NCI-H187 (cell line): ENCODE measurements at places on chromosomes 5 and 9.

- DNase-seq: no peak
Measured at GRCh38 chr9:105700668-105701067, 6.3 kb downstream of the TMEM38B start.

GRCh38 chr5:133889271-133889905, 79.0 kb downstream of the C5orf15 start:
- DNase-seq: no peak

DNA sequence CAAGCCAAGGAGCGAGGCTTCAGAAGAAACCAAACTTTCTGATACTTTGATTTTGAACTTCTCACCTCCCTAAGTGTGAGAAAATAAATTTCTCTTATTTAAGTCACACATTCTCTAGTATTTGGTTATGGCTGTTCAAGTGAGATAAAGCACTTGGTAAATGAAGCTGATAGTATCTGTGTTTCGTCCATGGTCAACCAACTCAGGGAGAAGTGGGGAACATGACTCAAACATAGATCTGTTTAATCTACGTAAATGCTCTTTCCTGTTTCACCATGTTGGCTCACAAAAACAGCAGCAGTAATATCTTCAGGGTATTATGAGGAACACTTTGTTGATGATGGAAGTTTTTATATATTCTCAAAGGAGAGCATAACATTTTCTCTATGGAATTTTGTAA, 2167.2 kb upstream of the C9orf72 start:
- DNase-seq: no peak

DNA sequence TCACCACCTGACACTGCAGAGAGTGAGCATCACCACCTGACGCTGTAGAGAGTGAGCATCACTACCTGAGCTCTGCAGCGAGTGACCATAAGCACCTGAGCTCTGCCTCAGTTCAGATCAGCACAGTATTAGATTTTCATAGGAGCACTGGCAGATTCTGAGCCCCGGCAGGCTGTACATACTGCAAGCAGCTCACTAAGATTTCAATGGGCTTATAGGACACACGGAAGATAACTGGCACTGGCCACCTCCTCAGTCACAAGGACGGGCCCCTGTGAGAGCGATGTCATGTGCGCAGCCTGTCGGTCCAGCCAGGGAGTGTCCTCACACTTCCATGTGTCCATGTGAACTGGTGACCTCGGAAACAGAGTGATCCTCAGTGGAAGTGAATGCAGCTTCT, 153.5 kb upstream of the IRX2 start:
- DNase-seq: no peak

DNA sequence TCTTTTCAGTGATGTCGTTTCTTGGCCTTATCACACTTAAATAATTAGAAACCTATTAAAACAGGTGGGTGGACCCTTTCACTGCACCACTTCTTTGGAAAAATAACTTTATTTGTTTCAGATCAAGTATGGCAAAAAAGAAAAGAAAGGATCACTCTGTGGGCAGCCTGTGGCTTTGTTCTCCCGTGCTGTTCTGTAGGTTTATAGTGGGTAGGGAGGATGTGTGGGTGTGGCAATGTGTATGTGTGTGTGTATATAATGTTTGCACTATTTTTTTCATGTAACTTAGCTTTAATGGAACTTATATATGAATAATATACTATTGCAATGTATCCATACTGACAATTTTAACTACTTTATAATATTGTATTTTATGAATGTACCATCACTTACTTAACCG, 85.9 kb downstream of the ACTBL2 start:
- DNase-seq: no peak

- DNase-seq: no peak
Measured at GRCh38 chr9:137878146-137878941, 762 bp downstream of the CACNA1B start.

DNA sequence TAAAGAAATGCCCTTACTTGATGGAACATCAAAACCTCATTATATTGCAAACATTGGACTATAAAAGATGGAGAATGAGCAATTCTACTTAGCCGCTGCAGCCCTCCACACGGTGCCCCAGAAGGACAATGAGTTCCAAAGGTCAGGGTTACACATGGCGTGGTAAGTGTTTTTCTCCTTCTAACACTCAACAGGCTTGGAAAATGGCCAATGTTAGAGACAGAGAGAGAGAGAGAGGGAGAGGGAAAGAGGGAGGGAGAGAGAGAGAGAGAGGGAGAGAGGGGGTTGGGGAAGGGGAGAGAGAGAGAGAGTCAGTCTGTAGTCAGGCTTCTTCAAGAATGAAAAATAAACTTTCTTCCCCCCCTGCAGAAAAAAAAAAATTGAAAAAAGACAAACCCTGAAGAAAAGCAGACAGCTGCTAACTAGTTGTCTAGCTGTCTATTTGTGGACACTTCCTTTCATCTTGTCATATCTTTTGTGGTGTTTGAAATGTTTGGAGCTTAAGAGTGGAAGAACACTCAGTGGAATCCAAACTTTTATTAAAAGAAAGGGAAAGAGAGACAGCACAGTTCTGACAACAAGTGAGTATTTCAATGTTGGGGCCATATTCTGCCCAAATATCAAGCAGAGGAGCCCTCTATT, 324.8 kb downstream of the TMEM38B start:
- DNase-seq: no peak

GRCh38 chr5:76556511-76557221, 66.5 kb downstream of the F2RL2 start:
- no peak for DNase-seq

- DNase-seq: no peak
Measured at GRCh38 chr9:124218987-124219461, 38.7 kb upstream of the NEK6 start.

DNA sequence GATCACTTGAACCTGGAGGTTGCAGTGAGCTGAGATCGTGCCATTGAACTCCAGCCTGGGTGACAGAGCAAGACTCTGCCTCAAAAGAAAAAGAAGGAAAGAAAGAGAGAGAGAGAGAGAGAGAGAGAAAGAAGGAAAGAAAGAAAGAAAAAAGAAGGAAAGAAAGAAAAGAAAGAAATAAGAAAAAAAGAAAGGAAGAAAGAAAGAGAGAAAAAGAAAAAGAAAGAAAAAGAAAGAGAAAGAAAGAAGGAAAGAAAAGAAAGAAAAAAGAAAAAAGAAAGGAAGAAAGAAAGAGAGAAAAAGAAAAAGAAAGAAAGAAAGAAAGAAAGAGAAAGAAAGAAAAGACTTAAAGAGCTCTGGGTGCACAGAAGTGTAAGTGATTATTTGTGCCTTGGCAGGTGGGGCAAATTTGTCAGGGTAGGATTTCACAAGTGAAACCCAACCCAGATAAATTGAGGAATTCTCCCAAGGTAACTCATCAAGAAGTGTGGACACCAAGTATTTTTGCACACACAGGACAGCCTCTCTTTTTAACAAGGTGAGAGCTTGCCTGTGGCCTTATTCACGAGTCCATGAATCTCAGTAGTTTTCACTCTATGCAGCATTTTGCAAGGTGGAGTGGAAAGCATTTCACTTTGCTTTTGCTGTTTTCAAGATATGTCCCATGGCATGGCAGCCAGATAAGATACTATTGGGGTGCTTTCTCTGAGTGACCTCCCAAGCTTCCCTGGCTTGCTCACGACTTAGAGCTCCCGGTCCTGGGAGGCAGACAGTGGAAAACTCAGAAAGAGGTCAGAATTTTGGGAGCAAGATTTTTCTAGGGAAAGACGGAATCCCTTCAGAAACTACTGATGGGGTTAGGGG, 57.8 kb downstream of the C9orf153 start:
- DNase-seq: no peak

DNA sequence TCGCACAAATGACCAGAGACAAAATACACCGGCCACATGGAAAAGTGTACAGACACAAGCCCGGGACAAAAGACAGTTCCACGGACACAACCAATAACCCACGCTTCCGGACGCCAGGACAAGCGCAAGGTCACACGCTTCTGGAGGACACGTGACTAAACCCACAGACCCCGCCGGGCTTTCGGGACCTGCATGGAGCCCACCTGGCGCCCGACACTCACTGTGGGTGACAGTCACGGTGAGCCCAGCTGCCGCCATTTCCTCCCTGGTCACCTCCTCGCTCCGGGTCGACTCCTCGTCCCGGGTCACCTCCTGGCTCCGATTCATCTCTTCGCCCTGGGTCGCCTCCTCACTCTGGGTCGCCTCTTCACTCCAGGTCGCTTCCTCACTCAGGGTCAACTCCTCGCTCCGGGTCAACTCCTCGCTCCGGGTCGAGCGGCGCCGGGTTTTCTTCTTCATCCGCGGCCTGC, 470 bp downstream of the BAG1 start:
- DNase-seq: no peak

GRCh38 chr9:111661802-111662521, 557 bp downstream of the GNG10 start:
- no peak for DNase-seq

DNA sequence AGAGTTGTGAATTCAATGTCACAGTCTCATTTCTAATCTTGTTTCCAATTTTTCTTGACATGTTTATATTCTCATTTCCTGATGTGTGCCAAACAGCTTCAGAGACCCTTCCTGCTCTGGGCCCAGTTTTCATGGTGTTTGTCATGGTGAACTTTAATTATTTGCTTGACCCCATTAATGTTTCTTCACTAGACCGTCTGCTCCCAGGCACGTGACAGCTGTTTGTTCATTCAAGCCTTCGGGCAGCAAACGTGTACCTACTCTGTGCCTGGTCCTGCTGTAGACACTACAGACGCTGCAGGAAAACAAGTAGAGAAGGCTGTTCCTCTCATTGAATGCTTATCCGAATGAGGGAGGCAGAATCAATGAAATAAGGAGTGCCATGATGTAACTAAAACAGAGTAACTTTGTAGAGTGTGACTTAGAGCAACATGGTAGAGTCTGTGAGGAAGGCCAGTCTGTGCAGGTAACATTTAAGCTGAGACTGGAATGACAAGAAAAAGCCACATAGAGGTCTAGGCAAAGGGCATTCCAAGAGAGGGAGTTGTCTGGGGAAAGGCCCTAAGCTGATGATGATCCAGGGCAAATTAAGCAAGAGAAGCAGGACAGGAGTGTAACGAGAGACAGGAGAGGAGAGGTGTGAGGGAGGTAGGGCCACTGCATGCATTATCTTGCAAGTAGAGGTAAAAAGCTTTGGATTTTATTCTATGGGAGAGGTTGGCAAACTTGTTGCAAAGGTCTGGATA, 191.4 kb downstream of the SEMA5A start:
- DNase-seq: no peak

GRCh38 chr5:10632110-10632761, 68.4 kb downstream of the ANKRD33B start:
- DNase-seq: no peak

GRCh38 chr9:76676857-76677256, 87.4 kb upstream of the PCA3 start:
- no peak for DNase-seq

DNA sequence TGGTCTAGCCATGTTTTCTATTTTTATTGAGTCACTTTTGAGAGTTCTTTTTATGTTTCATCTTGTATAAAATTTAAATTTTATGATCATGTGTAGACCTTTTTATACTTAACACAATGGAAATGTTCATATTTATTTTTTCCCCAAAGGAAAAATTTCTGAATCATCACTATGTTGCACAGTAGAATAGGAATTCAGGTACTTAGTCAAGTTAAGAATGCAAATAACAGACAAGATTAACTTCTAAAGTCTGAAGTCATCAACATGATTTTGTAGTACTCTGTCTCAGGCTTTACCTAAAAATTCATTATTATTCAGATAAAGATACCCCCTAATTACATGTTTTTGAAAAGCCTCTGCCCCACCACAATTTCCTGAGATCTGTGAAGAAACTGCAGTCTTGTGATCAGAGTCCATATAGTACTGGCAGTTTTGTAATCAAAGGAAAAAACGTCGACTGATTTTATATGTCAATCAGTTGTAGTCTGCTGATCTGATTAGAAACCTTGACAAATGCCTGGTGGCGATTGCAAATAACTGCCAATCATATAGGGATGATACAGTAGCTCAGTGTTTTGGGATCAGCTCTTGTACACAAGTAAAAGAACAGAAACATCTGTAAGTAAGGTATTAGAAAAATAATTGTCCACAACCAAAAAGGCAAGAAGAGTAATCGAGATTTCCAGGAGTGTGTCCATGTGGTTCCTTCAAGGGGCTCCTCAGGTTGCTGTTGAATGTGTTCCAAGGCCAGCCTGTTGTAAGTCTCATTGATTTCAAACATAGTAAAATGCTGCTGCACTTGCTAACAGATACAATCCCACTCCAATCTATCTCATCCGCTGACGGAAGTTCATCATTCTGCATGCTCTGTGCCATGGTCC, 352.4 kb downstream of the ARRDC3 start:
- no peak for DNase-seq

- no peak for DNase-seq
Measured at GRCh38 chr9:90054810-90055209, 450.0 kb downstream of the GADD45G start.

GRCh38 chr5:157766442-157766841, 22.9 kb downstream of the LSM11 start:
- peak; percentile 72 for DNase-seq

GRCh38 chr5:102933721-102934459, 178.8 kb downstream of the PAM start:
- DNase-seq: no peak

GRCh38 chr5:102523541-102524175, 24.9 kb upstream of the SLCO6A1 start:
- DNase-seq: no peak

GRCh38 chr5:56129288-56129687, 103.8 kb downstream of the ANKRD55 start:
- DNase-seq: no peak

- DNase-seq: no peak
Measured at GRCh38 chr5:172789687-172790495, 18.9 kb upstream of the DUSP1 start.

DNA sequence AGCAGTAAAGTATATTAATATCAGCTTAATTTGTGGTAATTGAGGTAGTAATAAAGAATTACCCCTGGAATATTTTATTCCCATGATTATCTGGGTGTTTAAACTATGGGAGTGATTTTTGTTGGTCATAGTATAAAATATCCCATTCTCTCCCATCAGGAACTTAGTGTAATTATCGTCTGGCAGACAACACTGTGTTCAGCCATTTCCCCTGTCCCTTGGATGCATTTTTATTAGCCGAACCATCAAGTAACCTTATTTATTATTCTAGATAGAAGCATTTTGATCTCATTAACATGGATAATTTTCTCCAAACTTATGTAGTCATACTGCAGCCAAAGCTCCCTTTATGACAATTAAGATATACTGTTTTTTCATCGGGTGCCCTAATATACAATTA, 320.8 kb downstream of the MAT2B start:
- DNase-seq: no peak

DNA sequence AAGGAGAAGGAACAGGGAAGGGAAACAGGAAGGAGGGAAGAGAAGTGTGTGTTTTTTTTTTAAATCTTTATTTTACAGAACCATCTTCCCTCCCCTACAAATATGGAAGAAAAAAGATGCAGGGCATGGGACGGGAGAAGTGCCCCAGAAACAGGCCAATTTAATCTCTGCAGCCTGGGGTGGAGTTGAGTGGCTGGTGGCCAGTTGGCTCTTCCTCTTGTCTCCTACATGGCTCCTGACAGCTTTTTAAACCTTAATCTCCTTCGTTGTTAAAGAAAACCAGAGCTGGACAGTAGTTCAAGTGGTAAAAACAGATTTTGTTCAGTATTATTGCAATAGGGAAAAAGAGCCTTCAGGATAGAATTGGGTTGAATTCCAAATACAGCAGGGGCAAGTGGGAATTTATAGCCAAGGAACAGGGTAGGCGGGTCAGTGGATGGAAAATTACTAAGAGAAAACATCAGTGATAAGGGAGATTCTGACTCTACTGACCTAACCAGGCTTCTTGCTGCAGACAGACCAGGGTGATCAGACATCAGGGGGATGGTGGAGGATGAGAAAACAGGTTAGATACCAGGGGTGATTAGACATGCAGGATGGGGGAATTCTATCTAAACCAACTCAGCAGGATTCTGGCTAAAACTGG, 125.1 kb upstream of the CLINT1 start:
- DNase-seq: no peak

- no peak for DNase-seq
Measured at GRCh38 chr9:27701016-27701415, 127.7 kb upstream of the C9orf72 start.
